ENCODE measurements at places on chromosomes 1 and 21.

DNA sequence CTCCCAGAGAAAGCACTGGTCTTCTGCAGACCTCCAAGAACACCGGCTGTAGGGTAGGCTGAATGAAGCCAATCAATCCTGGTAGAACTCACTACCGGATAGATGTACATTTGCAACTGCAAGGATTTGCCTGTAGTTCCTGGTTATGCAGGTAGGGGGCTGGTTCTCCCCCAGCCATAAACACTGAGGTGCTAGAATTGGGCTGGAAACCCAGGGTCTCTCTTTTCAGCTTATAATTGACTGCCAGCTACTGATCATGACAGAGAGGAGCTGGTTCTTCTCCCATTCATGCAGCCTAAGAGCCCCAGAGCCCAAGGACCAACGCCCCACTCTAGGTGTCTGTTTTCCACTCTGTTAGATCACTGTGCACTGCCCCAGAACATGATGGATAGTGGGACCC lies 21.5 kb upstream of the MTARC2 start:
- no peak for DNase-seq

DNA sequence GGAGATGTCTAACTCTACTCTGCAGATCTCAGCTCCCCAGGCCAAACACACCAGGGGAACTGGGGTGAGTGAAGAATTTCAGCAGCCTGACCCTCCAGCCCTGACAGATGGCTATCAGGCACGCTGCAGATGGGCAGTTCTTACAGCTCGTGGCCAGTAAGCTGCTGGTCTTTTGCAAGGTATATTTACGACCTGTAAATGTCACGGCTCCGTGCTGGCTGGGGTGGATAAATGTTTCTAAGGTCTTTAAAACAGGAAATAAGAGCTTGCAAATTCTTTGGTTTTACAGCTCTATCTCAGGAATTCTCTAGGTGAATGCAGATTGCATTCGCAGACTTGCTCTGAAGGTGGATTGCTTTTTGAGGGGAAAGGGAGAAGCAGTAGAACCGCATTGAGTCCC lies 10.1 kb downstream of the DOP1B start:
- peak; percentile 60 for DNase-seq

DNA sequence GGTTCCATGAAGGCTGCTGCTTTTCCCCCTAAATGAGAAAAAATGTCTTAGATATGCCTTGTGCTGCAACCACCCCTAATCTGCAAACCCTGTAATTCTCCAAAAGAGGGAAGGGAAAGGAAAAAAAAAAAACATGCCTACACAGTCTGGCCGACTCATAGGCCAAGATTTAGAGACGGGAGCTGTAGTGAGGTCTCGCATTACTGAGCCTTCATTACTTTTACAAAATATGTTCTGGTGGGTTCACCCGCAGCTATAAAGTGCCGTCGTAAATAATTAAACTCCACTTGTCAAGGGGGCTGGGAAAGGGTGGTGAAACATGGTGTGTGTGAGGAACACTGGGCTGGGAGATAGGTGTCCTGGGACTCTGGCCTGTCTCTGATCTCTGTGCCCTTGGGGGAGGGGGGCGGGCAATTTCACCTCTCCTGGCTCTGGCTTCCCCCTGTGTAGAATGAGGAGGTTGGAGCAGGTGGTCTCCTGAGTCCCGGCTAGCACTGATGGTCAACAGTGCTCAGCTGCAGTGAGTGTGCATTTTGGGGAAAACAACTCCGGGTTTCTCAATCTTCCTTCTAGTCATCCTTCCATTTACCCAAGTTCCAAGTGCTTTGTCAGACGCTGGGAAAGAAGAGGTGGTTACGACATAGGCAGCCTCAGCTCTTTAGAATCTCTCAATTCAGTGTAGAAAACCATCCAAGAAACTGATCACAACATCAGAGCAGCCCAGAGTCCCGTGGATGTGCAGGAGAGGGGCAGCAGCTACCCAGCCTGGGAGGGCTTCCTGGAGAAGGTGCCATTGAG lies 82.3 kb downstream of the ACTL8 start:
- no peak for DNase-seq

DNA sequence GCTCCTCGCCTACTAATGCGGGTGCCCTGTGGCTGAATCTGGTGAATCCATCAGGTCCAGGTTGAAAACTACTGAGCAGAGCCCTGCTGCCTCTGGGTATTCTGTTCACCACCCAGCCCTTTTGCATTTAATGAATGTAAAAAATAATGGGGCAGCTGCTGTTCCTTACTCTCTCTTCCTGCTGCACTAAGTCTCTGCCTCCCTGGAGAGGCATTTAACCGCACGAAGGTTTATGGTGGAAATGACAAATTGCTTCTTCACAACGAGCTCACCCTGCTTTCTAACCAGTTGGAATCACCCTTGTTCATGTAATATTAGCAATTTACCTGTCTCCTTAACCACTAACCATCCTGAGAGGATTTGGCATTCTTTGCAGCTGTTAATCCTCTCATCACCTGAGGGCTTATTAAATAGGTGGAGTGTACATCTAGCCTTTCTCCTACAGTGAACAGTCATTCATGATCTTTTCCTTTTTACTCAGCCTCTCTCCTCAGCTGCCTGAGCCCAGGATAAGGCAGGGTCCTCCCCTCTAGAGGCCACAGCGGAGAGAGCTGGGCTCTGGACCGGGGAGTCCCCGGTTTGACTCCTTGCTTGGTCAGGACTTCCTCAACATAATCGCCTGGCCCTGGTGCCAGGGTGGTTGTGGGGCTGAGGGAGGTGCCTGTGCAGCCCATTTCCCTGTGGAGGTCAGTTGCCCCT lies 97.6 kb downstream of the NOS1AP start:
- no peak for DNase-seq

GRCh38 chr1:29280409-29281131 lies 44.2 kb downstream of the PTPRU start:
- no peak for DNase-seq

DNA sequence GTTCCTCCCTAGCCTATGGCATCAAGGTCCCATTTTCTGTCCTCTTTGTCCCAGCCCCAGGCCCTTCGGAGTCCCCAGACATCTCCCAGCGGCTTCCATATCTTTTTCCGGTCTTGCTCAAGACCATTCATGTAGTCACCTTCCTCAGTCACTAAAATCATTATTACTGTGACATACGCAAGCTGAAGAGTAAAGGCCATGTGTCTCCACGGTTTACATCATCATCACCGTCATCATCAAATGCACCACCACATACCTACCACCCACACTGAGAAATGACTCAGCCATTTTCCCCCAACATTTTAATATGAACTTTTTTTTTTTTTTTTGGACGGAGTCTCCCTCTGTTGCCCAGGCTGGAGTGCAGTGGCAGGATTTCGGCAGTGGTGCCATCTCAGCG lies 43.4 kb downstream of the FHAD1 start:
- no peak for DNase-seq

DNA sequence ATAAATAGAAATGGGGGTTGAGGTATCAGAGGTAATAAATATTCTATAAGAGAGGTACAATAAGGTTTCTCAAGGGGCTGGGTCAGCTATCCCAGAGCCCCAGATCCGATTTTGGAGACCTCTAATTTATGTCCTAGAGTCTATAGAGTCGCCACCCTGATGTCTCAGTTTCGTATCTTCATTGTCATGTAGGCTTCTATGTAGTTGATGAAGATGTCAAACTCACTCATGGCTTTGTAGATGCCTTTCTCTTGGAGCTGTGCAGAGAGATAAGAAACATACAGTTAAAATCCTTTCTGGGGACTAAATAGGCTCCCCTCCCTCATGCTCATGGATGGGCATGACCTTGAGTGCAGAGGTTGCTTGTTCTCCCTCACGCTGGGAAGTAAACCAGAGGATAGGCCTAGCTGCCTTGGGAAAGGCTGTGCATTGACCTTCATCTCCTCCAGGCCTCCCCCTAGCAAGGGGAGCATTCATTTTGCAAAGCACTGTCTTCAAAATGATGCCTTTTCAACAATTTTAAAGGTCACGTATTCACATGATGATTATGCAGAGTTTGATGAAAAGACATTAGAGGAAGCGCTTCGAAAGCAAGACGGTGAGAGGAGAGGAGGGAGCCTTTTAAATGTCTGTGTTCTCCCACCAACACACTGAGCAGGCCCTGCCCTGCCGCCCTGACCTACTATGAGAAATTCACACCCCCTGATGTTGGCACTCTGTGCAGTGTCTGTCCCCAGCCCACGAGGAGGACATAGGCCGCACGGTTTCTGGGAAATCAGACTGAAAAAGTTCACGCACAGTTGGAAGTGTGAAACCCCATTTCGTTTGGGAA lies 1.9 kb upstream of the IL19 start:
- DNase-seq, result no peak
